ENCODE measurements at places on chromosomes 4 and X. TPM values are rescaled to one million over a fixed set of nuclear protein-coding genes. Genes with fewer than 3 reads are reported as not detected.

LAMTOR3 gene
- total RNA-seq = 38.5 TPM

RRH gene
- 0.19 TPM for total RNA-seq

SOX3 gene
- not detected for total RNA-seq

PLAC8 gene
- 1.5 TPM for total RNA-seq

DCX gene
- total RNA-seq = 0.05 TPM

TBX22 gene
- total RNA-seq = not detected

NSG1 gene
- 14.3 TPM for total RNA-seq

TCEANC gene
- 7.9 TPM for total RNA-seq

MTMR8 gene
- total RNA-seq = 0.44 TPM

ART3 gene
- 105 TPM for total RNA-seq

ZCCHC18 gene
- 0.99 TPM for total RNA-seq

PYURF gene
- total RNA-seq = 56.1 TPM

VCX3B gene
- not detected for total RNA-seq

CLCN4 gene
- 36.1 TPM for total RNA-seq

TRIML2 gene
- not detected for total RNA-seq

TDO2 gene
- not detected for total RNA-seq

P2RY8 gene
- 1.9 TPM for total RNA-seq

CFAP47 gene
- not detected for total RNA-seq

TEX13D gene
- not detected for total RNA-seq

PAGE2 gene
- total RNA-seq = not detected

CENPI gene
- 0.27 TPM for total RNA-seq

CENPVL1 gene
- total RNA-seq = not detected

NSD2 gene
- total RNA-seq = 42.5 TPM

TBC1D8B gene
- 2.0 TPM for total RNA-seq

PAGE1 gene
- total RNA-seq = not detected

ADGRG2 gene
- 0.16 TPM for total RNA-seq

GPR50 gene
- not detected for total RNA-seq

GAGE12J gene
- total RNA-seq = not detected

MAGEA1 gene
- total RNA-seq = not detected

NLGN3 gene
- 0.41 TPM for total RNA-seq

KIAA1210 gene
- total RNA-seq = not detected

GAGE12H gene
- total RNA-seq = not detected

ADH1B gene
- 91.9 TPM for total RNA-seq

PNMA6A gene
- 1.4 TPM for total RNA-seq

FAM149A gene
- 12.2 TPM for total RNA-seq

GPR82 gene
- 0.19 TPM for total RNA-seq

GLRA2 gene
- not detected for total RNA-seq

ANTXR2 gene
- total RNA-seq = 42.4 TPM

NUDT11 gene
- total RNA-seq = 0.14 TPM

EPGN gene
- not detected for total RNA-seq

GJB1 gene
- not detected for total RNA-seq

Data from left ventricle myocardium inferior (tissue), 1 donor.